T-helper 2 cell treated with Interferon-gamma antibody and Interleukin-4, amounts not matched to agents 5 μg/mL and 100 μg/mL, for 36 hours (primary cell): ENCODE measurements at places on chromosomes 5 and 9.

DNA sequence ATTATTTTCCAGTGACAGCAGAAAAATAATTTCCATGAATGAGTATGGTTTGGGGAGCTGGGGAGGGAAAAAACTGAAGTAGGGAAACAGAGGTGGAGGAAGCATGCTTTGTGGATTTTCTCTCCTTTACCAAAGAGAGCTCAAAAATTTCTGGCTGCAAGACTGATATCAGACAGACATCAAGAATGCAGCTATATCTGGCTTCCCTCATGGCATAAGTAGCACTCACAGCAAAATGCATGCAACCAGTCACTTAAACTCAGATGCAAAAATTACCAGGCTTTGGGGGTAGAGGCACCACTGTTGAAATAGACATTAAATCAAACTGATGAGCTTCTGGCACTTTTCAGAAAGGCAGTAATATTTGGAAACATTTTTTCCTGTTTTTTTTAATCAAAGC, 196.9 kb downstream of the TSSK1B start:
- DNase-seq: no peak

DNA sequence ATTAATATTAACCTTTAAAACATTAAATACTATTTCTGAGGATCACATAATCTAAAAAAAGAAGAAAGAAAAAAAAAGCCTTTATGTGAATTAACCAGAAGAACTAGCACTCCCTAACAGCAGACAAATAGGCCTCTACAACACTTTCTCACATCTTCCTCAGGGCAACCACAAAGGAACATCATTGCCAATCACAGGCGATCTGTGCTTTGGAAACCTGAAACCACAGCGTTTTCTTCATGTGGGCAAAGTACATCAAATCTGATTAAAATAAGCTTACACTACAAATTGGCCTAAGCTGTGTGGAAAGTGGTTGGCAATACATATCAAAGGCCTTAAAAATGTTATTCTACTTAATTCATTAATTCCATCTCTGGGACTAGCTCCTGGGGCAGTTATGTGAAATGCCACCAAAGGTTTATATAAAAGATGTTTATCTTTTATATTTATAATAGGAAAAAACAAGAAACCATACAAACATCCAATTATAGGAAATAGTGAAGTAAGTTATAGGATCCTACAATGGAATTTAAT, 184.8 kb upstream of the TBCA start:
- DNase-seq: no peak

DNA sequence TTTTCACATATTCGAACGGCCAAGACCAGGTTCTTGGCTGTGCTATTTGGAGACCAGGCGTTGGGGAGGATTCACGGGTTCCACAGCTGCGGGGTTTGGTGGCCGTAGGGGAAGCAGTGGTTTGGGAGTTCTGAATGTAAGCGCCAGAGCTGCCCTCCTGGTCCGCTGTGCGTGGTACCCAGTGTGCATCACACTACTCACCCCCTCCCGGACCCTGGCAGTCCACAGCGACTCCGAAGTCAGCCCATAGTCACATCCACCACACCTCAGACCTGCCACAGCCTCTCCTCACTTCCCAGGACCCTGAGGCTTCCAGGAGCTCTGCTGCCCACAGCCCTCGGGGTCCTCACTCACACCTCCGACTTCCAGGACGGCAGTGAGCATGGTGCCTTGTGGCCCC, 26.8 kb downstream of the AMBP start:
- DNase-seq: no peak

DNA sequence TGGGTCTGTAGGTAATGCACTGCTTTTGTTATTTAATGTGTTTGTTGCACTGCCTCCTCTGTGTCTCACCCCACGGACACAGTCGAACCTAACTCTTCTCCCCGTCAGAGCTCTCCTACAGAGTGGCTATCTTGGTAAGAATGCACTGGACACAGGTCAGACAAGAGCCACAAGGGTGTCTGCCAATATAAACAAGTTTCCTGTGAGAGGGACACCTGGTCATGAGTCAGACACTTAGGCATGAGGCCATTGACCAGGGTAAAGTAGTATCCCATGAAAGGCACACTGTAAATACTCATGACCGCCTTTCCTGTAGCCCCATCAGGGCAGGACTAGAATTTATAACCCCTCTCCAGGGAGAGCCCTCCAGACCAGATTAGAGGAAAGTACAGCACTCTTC, 115.5 kb downstream of the SLC12A2 start:
- DNase-seq: no peak
